ENCODE measurements at places on chromosomes 3 and 15.

DNA sequence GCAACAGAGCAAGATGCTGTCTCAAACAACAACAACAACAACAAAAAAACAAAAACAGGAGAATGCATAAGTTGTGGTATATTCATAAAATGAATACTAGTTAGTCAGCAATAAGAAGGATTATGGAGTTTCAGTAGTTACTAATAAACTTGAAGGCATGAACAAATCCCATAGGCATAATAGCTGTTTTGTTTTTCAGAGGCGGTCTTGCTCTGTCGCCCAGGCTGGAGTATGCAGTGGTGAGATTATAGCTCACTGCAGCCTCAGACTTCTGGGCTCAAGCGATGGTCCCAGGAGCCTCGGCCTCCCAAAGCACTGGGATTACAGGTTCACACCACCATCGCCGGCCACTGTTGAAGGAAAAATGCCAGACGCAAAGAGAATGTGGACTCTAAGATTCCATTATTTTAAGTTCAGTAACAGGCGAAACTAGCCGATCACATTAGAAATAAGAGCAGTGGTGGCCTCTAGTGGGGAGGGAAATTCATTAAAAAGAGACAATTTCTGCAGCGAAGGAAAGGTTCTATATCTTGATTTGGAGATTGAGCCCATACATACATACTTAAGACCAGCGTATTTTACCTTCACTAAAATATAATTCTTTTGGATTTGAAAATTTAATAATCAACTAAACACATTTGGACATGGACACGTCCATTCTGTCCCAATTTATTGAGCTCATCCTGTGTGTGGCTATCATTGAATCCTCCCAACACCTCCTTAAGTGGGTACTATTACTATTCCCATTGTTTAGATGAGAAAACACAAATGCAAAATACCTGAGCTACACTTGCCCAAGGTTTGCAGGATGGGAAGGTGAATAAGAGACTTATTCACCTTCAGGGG, 27.4 kb upstream of the HDAC11 start:
- DNase-seq: peak; percentile 22

- DNase-seq: no peak
These were observed 29.8 kb downstream of the CCR3 start for GRCh38 chr3:46272028-46272451.

GRCh38 chr15:49424954-49425353, 1.9 kb downstream of the FGF7 start:
- no peak for DNase-seq

GRCh38 chr3:25036633-25037032, 391.4 kb upstream of the RARB start:
- DNase-seq: no peak

- no peak for DNase-seq
These were observed 41.7 kb downstream of the ARPP21 start for GRCh38 chr3:35680866-35681650.

DNA sequence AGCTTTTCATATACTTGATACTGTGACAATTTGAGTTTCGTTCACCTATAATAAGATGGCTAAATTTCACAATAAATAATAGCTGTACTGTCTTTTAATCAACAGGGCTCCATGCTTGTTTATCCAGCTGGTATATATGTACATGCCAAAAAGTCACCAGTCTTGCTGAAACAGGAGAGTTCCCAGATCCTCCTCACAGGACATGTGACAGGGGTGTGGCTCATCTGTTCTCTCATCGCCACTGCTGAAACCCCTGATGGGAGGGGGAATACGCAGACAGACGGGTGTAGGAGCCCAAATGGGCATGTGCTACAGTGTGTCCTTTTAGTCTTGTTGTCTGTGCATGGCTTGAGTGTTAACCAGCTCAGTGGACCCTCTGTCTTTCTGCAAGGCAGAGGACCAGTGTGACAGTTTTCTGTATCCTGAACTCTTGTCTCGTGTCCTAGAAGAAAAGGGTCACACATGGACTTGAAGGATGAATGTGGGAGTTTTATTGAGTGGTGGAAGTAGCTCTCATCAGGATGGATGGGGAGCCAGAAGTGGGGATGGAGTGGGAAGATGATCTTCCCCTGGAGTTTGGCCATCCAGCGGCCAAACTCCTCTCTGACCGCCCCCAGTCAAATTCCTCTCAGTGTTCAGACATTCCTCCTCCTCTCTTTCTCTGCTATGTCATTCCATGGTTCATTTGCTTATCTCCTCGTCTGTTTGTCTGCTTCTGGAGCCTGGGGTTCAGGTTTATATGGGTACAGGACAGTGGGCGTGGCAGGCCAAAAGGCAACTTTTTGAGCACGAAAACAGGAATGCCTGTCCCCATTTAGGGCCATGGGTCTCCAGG, 113.1 kb upstream of the NECTIN3 start:
- no peak for DNase-seq

DNA sequence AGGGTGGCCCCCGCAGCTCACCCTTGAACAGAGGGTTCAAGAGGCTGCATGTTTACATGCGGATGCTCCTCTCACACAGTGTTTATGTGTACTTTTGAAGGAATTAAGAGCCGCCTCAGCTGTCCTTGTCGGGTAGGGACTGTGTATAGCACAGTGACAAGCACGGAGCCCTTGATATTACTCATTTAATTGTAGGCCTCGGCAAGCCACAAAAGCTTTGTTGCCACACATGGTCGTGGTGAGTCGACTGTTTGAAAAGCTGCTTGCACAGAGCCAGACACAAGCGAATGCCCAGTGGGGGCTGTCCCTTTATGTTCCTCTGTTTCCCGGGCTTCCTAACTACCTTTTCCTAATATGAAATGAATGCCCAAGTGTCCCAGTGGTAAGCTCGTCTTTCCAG, 4.5 kb downstream of the ESYT3 start:
- no peak for DNase-seq

DNA sequence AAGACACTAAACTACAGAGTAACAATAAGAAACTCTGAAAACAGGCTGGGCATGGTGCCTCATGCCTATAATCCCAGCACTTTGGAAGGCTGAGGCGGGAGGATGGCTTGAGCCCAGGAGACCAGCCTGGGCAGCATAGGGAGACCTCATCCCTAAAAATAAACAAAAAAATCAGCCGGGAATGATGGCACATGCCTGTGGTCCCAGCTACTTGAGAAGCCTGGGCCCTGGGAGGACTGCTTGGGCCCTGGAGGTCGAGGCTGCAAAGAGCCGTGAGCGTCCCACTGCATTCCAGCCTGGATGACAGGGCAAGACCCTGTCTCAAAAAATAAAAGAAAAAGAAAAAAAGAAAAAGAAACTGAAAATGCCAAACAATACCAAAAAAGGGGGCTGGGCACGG, 55.4 kb downstream of the TMCC1 start:
- DNase-seq: no peak

- no peak for DNase-seq
These were observed 48.9 kb downstream of the RASGRF1 start for GRCh38 chr15:79041601-79042168.

DNA sequence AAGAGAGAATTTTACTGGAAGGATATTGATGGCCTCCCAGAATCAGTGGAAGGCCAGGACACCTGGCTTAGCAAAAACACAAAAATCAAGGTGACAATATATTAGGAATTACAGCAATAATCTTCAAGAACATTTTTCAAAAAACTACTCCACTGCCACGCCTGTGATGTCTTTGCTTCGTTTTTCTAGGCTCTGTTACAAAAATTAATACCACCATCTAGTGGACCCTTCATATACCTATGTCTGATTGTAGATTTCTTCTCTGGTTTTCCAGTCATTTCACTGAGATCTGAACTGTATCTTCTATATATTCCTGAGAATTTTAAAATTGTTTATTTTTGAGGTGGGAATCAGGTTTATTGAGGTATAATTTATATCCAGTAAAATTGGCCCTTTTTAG, 5.6 kb upstream of the SLC33A1 start:
- no peak for DNase-seq

- DNase-seq: no peak
These were observed 49.6 kb downstream of the WDR72 start for GRCh38 chr15:53709821-53710220.

GRCh38 chr3:150370122-150370602, 37.9 kb upstream of the TSC22D2 start:
- DNase-seq: no peak

DNA sequence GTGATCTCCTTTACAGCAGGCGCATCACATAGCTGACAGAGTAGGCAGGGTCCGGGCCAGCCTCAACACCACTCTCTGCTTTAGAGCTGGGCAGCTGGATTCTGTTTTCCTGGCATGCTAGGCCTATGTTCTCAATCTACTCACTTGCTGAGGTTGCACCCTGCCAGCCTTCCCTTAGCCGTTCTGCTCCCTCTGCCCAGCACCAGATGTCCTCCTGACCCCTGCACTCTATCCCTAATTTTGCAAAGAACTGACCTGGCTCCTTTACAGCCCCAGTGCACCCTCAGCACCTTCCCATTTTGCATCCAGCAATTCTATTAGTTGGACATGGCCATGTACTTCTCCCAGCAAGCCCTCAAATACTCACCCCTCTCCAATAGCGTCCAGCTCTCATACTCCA, 371.6 kb upstream of the WNT5A start:
- DNase-seq: no peak

DNA sequence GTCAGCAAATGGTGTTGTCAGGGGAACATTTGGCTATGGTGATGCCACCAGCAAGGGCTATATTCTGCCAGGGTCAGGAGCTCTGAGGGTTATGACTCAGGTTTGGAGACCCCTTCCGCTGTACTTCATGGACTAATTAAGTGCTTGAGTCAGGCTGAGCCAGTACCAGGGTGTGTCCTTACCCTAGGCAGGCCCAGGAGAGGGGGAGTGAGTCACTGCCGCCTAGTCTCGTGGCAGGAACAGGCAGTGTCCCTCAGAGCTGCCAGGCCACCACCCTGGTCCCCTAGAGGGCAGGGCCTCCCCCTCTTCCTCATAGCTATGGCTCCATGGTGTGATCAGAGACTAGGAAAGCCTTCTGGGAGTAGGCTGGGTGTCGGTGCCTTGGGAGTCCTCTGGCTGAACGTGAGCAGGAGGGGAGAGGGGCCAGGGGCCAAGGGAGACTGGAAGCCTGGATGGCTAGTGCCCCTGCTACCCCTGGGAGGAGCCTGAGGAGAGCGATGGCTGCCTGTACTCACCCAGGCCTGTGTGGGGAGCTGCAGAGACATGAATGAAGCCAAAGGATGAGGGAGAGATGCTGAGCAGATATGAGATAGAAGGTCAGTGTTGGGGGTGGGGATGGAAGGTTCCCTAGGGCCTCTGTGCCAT, 10.6 kb downstream of the MAPKAPK3 start:
- DNase-seq: peak; percentile 92

- DNase-seq: no peak
These were observed 7.4 kb downstream of the ZBTB47 start for GRCh38 chr3:42660898-42661297.

DNA sequence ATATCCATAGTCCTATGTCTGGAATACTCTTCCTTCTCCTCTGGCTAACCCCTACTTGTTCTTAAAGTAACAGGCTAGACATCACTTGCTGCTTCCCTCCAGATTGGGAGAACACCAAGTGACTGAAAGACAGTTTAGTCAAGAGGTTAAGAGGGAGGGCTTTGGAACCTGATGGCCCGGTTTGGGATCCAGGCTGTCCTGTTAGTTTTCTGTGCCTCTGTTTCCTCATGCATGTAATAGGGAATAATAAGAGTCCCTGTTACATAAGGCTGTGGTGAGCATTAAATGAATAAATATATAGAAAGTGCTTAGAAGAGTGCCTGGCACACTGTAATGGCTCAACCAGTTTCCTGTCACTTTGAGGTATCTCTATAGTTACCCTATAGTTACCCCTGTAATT, 66.3 kb downstream of the TAMM41 start:
- DNase-seq: no peak

DNA sequence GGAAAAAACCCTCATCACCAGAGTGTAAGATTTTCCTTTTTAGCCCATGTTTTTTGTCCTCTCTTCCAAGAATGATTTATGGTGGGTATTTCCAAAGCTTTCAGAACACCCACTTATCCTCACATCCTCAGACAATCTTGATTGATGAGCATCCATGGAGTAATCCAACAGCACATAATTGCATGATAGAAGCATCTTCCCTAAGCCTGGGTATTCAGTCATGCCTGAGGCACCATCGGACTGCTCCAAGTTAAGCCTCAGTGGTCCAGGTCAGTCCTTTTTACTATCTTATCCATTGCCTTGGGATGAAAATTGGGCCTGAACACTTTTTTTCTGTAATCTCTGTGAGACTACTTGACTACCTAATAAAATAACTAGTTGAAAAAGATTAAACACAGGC, 676.0 kb upstream of the SEMA6D start:
- DNase-seq: no peak

GRCh38 chr3:123416173-123416572, 32.7 kb downstream of the ADCY5 start:
- no peak for DNase-seq

GRCh38 chr3:18423401-18424212, 1.5 kb downstream of the SATB1 start:
- peak; percentile 64 for DNase-seq

- peak; percentile 14 for DNase-seq
These were observed 19.3 kb upstream of the GPX1 start for GRCh38 chr3:49377483-49377882.

DNA sequence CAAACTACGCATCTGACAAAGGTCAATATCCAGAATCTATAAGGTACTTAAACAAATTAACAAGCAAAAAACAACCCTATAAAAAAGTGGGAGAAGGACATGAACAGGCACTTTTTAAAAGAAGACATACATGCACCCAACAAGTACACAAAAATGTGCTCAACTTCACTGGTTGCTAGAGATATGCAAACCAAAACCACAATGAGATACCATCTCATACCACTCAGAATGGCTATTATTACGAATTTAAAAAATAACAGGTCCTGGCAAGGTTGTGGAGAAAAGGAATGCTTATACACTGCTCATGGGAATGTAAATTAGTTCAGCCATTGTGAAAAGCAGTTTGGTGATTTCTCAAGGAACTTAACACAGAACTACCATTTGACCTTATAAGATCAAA, 175.6 kb upstream of the MLF1 start:
- DNase-seq: no peak

DNA sequence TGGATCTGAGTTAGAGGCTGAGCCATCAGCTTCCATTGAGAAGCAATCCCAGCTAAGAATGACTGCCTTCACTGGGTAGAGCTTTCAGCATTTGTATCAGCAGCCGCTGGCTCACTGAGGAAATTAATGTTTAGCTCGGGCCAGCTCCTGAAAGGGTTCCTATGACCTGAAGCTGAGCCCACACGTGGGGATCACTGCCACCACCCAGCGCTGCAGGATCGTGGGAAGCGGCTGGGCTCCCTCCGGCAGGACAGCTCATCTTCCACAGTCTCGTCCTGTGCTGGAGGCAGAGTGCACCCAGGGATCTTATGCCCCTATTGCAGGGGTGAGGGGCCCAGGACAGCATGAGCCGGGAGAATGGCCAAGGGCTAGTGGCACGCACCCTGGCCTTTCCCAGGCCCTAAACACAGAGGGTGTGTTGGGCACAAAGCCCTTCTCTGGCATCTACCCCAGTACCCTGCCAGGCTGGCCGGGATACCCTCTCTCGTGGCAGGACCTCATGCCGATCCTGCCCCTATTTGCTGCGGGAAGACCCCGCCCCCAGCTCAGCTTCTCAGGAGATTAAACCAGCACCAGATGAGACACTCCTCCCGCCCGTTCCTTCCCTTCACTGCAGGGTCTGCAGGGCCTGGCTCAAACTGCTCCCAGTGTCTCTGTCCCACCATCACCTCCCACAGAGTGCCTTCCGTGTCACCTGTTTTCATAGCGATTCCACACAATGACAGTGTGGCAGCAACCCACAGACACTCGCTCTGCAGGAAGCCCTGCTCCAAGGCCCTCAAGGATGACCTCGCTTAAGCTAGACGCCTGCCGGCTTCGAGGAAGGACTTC, 28.5 kb downstream of the KLHL25 start:
- DNase-seq: no peak

- DNase-seq: no peak
These were observed 3.6 kb upstream of the CALML4 start for GRCh38 chr15:68208636-68209240.

GRCh38 chr3:28916713-28917499, 364.0 kb upstream of the RBMS3 start:
- DNase-seq: peak; percentile 34

All from posterior cingulate gyrus (tissue), 11 donors.